ENCODE measurements at places on chromosomes 5 and 9. TPM values are rescaled to one million over a fixed set of nuclear protein-coding genes. Genes with fewer than 3 reads are reported as not detected.

DNA sequence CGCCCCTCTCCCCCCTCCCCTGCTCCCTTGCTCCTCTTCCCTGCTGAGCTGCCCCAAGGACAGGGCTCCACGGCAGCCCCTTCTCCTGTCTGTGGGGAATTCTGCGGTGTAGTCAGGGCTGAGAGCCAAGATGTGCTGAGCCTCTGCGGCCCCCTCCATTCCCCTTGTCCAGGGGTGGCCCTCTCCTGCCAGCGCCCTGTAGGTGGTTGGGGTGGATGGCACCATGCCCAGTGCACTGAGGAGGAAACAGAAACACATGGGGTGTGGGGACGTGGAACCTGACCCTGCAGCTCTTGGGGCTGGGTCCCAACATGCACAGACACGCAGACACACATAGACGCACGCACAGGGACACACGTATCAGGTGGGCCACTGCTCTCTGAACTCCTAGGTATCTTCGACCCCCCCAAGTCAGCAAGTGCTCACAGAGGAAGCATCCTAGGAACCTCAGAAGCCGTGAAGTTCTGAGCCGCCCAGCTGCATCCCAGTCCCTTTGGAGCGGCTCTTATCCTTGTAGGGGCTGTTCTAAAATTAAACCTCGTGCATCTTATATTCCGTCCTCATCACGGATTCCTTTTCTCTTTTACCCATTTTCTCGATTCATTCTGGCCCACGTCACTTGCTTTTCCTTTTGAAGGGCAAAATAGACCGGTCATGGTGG, 64.8 kb downstream of the HMCN2 start:
- H3K36me3 ChIP-seq: no peaks in the 10 kb centered on the region
- DNase-seq: no peak
- no peak overlapping the region for H3K4me3 ChIP-seq
- peak overlapping the region; percentile 5 for H3K27ac ChIP-seq
- peaks cover 40% of the 10 kb centered on the region for H3K27me3 ChIP-seq
- no peaks in the 10 kb centered on the region for H3K4me1 ChIP-seq

DNA sequence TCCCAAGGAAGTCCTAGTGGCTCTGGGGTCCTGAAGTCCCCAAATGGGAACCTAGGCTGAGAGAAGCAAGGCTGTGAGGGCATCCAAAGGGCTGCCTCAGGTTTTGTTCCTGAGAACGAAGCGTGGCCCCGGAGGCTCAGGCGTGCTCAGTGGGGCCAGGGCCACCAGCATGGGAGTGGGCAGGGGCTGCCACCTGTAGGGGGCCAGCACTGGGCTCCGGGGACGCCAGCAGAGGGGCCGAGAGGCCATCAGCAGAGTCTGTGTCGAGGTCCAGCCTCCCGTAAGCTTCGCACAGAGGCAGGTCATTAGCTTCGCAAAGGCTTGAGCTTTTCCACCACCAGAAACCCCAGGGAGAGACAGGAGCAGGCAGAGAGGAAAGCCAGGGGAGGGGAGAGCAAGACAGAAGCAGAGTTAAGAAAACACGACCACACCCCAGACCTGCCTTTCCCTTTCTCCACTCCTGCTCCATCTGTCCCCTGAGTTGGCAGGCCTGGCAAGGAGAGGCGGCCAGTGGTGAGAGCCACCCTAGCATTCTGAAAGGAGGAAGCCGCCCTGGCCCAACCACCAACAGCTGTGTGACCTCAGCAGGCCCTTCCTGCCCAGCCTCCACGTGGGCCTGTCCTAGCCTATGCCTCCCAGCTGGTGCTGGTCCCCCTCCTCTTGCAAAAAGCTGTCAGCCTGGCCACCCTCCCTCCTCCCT, 5.5 kb upstream of the SURF6 start:
- DNase-seq: no peak
- H3K4me1 ChIP-seq: peaks cover 12% of the 10 kb centered on the region
- peaks cover 63% of the 10 kb centered on the region for H3K36me3 ChIP-seq
- H3K27me3 ChIP-seq: no peaks in the 10 kb centered on the region

KIF4B gene
- total RNA-seq: 0.05 TPM

YTHDC2 gene
- 10.2 TPM for total RNA-seq

DNA sequence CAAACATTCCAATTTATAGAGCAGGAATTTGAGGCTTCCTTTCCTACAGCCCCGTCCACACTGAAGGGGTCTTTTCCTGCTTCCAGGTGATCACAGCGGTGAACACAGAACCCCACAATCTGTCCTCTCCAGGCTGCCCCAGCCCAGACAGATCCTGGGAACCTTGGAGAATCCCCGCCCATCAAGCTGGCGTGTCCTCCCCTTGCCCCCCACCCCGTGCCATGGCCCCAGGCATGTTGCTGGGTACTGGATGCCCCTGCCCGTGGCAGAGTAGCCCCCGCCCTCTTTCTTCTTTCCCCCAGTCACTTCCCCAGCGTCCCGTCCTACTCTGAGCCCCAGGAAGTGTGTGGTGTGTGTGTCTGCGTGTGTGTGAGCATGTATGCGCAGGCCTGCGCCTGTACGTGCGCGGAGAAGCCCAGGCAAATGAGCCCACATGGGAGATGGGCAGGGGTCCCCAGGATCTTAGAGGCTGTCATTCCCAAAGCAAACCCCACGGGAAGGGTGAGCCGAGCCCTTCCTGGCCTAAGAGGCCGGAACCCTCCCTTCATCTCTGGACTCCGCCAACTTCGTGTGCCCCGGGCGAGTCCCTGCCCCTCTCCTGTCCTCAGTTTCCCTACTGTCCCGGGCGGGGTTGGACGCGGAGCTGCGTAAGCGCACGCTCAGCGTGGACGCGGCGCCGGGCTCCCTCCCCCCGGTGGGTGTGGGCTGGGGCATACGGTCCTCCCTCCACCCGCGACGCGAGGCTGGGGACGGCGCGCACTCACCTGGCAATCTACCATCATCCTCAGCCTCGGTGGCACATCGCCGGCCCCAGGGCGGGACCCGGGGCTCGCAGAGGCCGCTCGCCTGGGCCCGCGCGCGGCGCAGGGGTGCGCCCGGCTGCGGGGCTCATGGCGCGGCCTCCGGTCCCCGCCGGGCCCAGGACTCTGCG, 15.2 kb downstream of the GBGT1 start:
- H3K4me1 ChIP-seq: peaks cover 12% of the 10 kb centered on the region
- H3K4me3 ChIP-seq: peak overlapping the region; percentile 78
- H3K27me3 ChIP-seq: no peaks in the 10 kb centered on the region
- DNase-seq: no peak
- no peaks in the 10 kb centered on the region for H3K36me3 ChIP-seq

GRCh38 chr5:141484310-141484640, 555 bp upstream of the PCDHGC4 start:
- H3K4me3 ChIP-seq: no peak overlapping the region
- peaks cover 11% of the 10 kb centered on the region for H3K4me1 ChIP-seq
- H3K36me3 ChIP-seq: no peaks in the 10 kb centered on the region
- no peak for DNase-seq
- peaks cover 14% of the 10 kb centered on the region for H3K27me3 ChIP-seq

SOX30 gene
- 0.24 TPM for total RNA-seq
